ENCODE measurements at places on chromosomes 6 and 20.

DNA sequence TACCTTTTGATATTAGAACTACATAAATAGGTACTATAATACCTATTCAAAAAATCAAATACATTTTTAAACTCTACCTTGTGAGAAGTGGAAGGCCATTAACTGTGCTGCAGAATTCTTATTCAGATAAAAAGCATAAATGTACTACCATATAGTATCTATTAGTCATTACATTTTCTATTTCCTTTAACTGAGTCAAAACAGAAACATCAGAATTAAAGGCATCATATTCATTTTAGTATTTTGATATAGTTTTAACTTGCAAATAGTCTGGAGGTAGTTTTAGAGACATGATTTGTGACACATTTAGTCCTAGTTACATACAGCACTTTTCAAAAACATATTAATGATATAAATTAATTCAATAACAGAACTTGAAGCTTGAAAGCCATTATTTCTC, 39.9 kb upstream of the TAB2 start:
- DNase-seq: no peak

- DNase-seq: no peak
Measured at GRCh38 chr6:169859978-169860703, 108.7 kb downstream of the ERMARD start.

DNA sequence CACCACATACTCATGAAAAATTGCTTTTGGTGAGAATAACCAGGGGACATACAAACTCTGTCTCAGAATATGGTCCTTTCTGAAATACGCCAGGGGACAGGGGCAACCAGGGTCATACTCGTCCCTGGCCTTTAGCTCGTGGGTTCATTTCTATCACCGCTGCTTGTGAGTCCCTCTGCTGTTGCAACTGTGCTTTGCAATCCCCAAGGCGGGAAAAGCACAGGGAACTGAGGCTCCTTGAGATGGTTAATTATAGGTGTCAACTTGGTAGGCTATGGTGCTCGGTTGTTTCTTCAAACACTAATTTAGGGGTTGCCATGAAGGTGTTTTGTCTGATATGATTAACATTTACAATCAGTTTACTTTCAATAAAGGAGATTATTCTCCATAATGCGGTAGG, 51.6 kb downstream of the RFPL4B start:
- no peak for DNase-seq

DNA sequence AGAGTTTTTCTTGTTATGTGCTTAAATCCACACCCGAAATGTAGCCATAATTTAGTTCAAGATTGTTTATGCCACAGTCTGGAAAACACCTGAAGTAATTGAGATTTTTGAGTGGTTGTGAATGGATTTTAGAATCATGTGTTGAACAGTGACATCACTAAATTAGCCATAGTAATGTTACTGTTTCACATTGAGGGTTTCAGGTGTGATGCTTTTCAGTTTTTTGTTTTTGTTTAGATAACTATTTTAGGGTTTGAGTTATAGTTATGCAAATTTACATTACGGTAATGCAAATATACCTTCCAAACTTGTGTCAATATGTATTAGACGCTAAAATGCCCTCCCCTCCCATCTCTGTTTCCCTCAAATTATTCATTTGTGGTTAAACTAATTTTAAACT, 22.9 kb downstream of the QKI start:
- no peak for DNase-seq

- no peak for DNase-seq
Measured at GRCh38 chr20:62202676-62203377, 17.3 kb downstream of the HRH3 start.

DNA sequence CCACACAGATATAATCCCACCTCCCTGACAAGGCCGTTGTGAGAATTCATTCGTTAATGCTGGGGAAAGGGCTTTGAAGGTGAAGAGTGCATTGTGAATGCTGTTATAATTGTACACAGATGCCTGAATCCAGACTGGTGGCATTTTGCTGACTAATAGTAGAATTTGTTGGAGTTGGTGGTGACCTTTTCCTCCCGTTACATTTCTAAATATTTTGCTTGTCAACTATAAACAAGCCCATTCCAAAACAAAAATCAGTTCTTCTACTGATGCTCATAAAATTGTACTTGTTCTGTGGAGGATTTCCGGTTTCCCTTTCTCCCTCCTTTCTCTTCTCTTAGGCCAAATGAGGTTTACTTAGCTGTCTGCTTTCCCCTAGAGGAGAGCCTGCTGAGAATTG, 253.1 kb upstream of the SUPT3H start:
- DNase-seq: no peak

DNA sequence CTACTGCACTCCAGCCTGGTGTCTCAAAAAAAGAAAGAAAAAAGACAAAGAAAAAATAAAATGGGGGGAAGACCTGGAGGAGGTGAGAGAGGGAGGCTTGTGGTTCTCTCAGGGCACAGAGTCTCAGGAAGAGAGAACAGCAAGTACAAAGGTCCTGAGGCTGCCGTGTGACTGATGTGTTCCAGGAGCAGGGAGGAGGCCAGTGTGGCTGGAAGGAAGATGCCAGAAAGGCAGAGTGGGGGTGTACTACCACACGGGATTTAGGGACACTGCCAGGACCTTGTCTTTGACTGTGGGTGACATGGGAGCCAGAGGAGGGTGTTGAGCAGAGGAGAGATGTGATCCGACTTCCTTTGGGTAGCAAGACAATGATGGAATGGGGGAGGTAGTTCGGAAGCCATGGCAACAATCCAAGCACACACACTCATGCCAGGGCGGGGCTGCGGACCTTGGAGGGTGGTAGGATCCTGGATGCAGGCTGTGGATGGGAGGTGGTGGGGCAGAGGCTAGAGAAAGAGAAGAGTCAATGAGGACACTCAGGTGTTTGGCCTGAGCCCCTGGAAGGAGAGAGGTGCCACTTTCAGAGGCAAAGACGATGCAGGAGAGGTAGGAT, 136.4 kb upstream of the PTPN1 start:
- no peak for DNase-seq

DNA sequence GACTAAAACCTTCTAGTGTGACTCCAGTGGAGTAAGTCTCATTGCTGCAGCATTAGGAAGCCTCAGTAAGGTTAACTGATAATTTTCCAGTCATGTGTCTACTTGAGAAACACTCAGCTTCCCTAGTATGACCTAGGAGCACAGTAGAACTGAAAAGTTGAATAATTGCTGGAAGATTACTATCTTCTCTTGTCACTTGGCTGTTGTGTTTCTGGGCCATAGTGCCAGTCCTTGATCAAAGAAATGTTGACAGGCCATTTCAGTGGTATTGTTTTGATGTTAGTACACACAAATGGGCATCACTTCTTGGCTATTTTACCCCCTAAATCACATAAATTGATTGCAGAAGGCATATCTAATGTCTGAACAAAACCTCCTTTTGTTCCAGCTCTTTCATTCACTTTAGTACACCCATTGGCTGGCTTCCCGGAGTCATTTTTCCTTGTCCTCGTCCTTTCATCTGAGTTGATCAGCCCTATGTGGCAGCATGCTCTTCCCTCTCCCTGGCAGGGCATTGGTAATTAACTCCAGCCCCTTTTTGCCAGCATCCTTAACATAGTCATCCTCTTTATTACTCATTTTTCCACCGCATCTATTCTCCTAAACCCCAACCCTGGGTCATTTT, 6.0 kb downstream of the ENPP3 start:
- DNase-seq: no peak

- no peak for DNase-seq
Measured at GRCh38 chr20:54366669-54367344, 108.6 kb upstream of the DOK5 start.

DNA sequence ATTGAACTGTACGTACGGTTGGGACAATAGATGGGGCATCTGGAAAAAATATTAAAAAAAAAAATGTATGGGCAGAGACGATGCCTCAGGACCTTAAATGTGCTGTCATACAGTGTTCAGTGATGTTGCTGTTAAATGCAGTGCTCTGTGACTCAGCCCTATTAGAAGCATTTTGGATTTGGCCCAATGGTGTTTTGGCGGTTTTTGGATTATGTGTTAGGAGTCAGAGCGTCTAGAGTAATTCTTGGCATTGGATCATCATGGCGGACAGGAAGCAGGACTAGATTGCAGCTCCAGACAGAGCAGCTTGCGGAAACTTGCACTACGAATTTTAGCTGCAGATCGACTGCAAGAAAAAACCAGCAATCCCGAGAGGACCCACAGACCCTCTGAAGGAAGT, 280.0 kb downstream of the SOX4 start:
- DNase-seq: no peak

DNA sequence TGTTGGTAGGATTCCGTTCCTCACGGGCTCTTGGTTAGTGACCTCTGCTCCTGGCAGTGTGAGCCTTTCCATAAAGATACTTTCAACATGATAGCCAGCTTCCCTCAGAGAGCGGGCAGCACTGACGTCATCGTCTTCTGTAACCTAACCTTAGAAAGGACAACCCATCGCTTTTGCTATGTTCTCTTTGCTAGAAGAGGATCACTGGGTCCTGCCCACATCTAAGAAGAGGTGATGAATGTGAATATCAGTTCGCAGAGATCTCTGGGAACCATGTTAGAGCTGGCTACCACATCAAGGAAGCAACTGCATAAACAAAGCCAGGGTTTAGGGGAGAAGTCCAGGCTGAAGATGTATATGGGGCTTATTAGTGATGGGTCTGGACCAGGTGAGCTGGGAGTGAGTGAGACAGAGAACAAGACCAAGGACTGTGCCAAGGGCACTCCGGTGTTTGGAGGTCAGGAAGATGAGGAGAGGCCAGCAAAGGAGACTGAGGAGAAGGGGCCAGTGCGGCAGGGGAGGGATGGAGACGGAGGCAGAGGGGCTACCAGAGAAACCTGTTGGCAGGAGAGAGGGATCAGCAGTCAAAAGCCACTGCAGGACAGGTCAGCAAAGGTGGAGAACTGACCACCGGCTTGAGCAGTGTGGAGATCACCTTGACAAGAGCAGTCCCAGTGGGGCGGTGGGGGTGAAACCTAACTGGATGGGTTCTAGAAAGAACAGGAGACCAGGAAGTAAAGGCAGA, 39.7 kb downstream of the PIM1 start:
- no peak for DNase-seq

DNA sequence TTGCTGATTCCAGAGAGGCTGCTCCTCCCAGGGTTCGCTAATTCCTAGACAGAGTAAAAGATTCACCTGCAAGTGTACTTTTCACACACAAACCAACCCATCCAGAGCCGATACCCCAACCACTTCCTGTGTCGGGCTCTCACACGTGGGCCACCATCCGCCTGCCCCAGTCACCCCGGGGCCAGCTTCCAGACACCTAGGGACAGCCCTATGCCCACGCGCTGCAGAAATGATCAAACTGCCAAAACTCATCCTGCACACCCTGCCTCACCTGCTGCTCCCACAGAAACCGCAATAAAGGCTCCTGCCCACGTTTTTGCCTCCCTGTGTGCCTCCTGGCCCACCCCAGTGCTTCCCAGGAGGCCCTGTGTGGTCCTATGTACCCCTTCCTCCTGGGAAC, 59.5 kb downstream of the PSMG4 start:
- no peak for DNase-seq

GRCh38 chr20:53914091-53914780, 156.2 kb downstream of the BCAS1 start:
- DNase-seq: no peak

GRCh38 chr6:63514488-63515173, 57.6 kb upstream of the LOC128125822 start:
- no peak for DNase-seq

- DNase-seq: no peak
Measured at GRCh38 chr6:38164131-38164481, 344.6 kb downstream of the ZFAND3 start.

- no peak for DNase-seq
Measured at GRCh38 chr6:157135691-157136090, 187.6 kb downstream of the TMEM242 start.

DNA sequence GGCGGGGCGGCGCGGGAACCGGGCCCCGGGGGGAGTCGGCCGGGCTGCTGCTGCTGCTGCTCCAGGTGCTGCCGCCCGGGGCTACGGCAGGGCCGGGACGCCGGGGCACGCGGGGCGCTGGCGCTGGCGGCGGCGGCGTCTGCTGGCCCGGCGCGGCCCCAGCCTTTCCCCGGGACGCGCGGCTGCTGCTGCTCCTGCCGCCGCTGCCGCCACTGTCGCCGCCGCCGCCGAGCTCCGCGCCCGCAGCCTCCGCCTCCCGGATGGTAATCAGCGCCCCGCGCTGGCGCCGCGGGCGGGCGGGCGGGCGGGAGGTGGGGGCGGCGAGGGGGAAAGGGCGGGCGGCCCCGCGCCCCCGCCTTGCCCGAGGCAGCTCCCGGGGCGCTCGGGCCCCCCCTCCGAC, 306 bp downstream of the EBF4 start:
- DNase-seq: no peak

DNA sequence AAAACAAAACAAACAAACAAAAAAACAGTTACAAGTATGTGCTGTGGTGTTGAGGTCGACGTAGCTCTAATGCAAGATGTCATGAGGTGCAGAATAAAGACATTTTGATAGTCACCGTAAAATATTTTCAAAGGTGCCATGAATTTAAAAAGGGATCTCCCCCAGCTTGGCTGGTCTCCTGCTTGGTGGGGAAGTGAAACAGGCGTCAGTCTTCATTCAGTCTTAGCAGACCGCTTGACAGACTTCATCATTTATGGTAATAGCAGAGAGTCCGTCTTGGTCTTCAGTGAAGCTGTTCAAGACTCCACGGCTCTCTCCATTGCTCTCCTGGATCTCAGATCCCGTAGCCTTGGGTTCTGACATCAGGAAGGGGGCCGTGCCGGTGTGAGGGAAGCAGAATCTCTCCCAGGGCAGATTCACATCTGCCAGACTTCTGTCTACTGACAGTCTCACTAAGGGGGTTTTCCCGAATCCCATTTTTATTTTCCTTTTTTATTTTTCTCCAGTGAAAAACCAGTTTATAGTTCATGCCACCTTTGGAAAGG, 1.6 kb downstream of the SLC24A3 start:
- DNase-seq: peak; percentile 12

- DNase-seq: no peak
Measured at GRCh38 chr6:107419733-107420132, 39.6 kb downstream of the PDSS2 start.

GRCh38 chr6:37192666-37193065, 22.7 kb downstream of the PIM1 start:
- no peak for DNase-seq

DNA sequence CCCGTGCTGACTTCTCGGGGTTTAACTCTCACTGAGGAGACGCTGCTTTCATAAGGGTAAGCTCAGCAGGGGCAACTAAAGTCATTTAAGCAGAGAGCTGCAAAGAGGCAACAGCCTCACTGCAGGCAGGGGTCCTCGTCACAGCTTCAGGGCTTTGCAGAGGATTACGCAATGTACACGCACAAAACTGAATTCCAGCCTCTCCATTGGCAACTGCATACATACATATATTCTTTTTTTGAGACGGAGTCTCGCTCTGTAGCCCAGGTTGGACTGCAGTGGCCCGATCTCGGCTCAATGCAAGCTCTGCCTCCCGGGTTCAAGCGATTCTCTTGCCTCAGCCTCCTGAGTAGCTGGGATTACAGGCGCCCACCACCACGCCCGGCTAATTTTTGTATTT, 2.4 kb downstream of the GMEB2 start:
- DNase-seq: no peak

DNA sequence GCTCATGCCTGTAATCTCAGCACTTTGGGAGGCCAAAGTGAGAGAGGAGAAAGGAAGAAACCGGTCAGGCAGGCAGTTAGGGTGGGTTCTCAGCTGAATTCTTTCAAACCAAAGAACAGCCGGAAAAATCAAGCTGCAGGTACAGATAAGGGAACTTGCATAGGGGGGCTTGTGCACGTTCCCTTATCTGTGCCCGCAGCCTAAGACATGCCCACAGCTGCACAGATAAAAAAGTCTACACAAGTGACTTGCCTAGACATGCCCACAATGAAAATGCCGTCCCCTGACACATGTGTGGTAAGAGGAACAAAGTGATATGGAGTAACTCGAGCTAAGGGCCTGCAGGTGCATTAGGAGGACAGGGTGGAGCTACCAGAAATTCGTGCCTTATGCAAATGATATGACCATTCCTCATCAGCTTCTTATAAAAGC, 175.8 kb upstream of the SALL4 start:
- DNase-seq: no peak

Measured in inflammatory macrophage treated with lipopolysaccharide for 1 hour (primary cell).